ENCODE measurements at places on chromosomes 5 and 9.

DNA sequence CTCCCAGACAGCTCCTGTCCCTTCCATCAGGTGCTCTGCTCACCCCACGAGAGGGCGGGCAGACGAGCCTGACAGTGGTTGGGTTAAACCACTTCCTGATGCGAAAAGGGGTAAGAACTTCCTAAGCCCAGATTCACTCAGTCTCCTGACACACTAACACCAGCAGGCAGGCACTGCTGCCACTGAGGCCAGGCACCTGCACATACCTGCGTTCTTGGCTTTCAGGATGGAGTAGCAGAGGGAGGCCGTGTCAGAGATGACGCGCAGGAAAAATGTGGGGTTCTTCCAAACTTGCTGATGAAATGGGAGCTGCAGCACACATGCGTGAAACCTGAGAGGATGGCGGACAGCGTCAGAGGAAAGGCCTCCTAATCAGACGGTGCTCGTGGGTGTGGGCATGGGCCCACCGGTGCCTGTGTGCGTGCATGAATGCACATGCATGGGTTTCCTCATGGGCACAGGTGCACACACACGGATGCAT lies 29.9 kb downstream of the SLC6A18 start:
- DNase-seq: no peak

- DNase-seq: no peak
Measured at GRCh38 chr9:32304495-32304894, 79.9 kb upstream of the ACO1 start.

DNA sequence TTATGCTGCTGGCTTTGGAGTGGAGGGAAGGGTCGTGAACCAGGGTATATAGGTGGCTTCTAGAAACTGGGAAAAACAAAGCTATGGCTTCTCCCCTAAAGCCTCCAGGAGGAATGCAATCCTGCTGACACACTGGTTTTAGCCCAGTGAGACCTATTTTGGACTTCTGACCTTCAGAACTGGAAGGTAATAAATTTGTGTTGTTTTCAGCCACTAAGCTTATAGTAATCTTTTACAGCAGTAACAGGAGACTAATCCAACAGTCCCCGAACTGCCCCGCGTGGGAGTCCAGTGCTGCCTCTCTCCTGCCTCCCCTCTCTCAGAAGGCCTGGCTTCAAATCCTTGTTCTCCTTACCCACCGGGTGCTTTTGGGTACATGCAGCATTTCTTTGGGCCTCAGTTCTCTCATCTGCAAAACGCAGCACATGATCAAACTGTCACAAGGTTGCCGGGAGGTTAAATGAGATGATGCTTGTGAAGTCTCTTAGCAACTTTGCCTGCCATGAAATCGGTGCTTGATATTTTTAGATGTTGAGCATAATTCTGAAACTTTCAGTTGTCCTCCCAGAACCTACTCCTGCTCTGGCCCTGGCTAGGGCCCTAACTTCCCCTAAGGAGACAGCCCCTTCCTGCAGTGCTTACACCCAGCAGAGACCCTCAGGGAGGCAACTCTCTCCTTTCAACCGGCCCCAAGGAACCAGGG lies 127.3 kb upstream of the BOD1 start:
- no peak for DNase-seq

DNA sequence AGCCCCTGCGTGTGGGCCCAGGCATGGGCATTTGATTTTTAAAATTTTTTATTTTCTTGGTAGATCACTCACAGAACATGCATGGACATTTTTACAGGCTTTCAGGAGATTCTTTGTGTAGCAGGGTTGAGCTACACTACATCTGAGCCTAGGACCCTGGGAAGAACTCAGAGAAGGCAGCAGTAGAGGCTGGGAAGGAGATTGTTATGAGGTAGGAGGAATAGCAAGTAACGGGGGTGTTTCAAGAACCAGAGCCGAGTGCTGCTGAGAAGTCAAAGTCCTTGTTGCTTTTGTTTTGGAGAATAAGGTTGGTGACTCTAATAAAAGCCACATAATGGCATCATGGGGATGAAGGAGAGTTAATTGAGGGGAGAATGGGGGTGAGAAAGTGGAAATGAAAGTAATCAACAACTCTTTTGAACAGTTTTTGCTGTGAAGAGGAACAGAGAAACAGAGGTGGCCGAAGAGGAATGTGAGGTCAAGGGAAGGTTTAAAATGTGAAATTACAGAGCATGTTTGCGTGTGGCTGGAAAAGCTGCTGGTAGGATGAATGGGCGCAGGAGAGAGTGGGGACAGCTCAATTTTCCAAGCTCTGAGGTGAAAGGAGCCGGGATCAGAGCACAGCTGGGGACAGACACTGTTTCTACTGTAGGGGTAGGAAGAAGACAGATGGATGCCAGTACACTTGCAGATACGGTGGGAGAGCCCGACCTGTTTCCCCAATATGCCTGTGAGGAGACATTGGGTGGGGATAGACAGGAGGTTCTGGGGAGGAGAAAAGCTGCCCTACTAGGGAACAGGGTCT lies 4.7 kb upstream of the PDLIM7 start:
- DNase-seq: no peak
